ENCODE measurements at places on chromosomes 6 and 20.

- DNase-seq, result peak; percentile 74
Measured at GRCh38 chr6:53326372-53327016, 22.3 kb downstream of the ELOVL5 start.

DNA sequence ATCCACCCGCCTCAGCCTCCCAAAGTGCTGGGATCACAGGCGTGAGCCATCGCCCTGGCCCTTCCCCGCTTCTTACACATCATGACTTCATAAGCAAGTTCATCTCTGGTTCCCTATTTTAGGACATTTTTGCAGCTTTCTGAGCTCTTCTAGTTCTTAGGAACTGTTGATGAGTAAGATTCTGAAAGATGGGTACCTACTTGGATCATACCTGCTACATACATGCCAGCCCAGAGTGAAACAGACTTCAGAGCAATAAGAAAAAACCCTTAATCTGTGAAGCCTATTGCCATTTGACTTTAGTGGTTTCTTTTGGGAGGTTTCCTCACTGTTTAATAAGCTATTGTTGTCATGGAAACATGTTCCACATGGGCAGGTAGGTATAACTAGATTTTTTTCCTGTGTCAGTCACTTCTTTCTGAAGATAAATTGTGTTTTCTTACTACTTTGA lies 27.9 kb upstream of the TMEM217 start:
- no peak for DNase-seq

GRCh38 chr6:42042108-42042507 lies 8.2 kb upstream of the TAF8 start:
- DNase-seq, result no peak

DNA sequence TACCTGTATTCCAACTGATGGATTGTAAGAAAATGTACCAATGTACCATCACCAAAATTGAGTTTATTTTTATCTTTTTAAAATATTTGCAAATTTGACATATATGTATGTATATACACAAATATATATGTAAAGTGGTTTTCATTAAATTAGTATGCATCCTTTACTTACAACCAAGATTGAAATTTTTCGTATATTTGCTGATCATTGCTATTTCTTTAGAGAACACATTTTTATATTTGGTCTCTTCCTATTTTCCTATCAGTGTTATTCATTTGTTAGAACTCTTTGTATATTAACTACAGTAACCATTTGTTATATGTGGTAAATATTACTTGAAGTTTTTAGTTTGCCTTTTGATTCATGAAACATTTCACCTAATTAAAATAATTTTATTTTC lies 74.2 kb downstream of the MTFR2 start:
- DNase-seq, result no peak

GRCh38 chr6:92714346-92714745 lies 705.0 kb downstream of the EPHA7 start:
- no peak for DNase-seq

- DNase-seq, result no peak
Measured at GRCh38 chr6:133348846-133349245, 107.7 kb downstream of the EYA4 start.

GRCh38 chr6:24931296-24931695 lies 4.5 kb downstream of the RIPOR2 start:
- no peak for DNase-seq

- DNase-seq, result no peak
Measured at GRCh38 chr6:144365271-144365670, 80.1 kb downstream of the UTRN start.

DNA sequence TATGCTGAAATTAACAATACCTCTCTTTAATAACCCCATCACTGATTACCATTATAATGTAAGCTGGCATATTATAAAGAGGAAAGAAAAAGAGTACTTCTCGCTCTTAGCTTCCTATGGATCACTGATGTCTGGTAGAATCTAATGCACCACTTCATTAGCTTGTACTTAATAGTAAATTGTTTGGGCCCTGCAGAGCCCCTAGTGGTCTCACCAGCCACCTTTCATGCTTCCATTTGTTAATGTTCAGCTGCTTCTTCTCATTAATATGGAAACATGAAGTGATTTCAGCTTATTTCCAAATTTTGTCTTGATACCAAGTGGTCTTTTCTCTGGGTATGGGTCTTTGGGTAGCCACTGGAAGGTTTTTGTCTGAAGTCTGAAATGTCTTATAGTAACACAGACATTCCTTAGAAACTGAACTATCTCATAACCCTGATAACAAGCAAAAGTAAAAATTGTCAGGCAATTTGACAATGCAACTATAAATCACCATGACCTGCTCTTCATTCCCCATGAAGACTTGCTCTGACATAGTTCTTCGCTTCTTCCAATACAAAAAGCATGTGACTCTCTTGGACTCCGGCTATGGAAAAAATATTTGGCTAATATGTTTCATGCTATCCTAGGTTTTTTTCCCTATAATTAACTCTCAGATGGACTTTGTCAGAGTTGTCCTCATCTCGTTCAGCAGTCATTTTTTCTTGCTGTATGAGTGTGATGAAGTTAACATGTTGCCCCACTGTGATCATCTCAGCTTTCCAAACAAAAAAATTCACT lies 395.8 kb upstream of the MARCKS start:
- DNase-seq, result peak; percentile 11

DNA sequence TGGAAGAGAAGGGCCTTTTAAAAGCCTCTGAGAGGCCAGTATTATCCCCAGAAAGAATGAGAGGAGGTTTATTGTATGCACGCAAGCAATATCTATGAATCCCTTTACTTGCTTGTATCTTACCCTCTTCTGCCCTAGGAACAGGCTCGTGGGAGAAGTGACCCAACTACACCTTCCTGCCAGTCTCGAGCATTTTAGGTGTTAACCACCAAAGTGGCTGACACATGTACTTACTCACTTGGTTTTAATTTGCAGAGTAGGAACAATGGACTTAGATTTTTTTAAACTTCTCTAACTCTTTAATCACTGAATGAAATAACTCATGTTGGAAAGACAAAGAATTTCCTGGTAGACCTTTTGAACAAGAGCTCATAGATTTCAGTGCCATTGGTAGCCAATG lies 296.9 kb downstream of the PLCB1 start:
- DNase-seq, result no peak

GRCh38 chr6:11126876-11127275 lies 15.4 kb upstream of the ERVFRD-1 start:
- no peak for DNase-seq

- peak; percentile 75 for DNase-seq
Measured at GRCh38 chr20:59525500-59526241, 78.7 kb upstream of the PHACTR3 start.

DNA sequence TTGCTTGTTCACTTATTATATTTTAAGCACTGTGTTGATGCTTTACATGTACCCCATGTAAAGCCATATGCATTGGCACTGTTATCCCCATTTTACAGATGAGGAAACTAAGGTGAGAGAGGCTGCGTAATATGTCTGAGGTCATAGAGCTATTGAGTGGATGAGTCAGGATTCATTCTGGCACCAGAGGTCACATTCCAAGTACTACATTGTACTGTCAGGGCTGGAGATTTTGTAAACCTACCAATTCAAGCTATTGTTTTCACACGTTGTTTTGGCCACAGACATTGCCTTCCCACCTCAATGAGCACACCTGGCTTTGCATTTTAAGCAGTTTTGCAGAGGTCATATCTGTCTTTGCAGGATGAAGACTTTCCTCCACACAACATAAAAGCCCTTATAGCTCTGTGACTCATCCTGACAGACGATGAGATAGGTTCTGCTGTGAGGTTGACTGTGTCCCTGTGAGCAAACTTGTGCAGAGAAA lies 33.2 kb downstream of the ANKS1A start:
- DNase-seq, result no peak

GRCh38 chr6:99833034-99833433 lies 161.0 kb downstream of the MCHR2 start:
- no peak for DNase-seq

- peak; percentile 24 for DNase-seq
Measured at GRCh38 chr20:20712004-20712473, 405 bp downstream of the RALGAPA2 start.

- DNase-seq, result no peak
Measured at GRCh38 chr20:2042400-2042799, 48.5 kb upstream of the PDYN start.

- no peak for DNase-seq
Measured at GRCh38 chr20:60262967-60263603, 304.9 kb downstream of the CDH26 start.

GRCh38 chr6:132298344-132298949 lies 102.8 kb downstream of the MOXD1 start:
- peak; percentile 19 for DNase-seq

DNA sequence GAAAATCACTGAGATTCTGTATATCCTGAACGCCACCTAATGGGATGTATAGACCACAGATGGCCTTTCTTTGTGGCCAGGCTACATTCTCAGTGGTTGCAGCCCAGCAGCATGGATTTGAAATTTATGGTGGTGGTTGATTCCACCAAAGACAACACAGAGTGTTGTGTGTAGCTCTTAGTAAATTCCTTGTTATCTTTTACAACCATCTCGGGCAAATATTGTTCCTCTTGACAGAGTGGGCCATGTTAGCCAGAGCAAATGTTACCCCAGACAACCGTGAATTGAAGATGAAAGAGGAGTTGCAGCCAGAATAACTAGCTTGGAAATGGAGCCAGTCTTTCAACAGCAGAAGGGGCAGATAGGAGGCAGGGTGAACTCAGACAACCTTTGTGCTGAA lies 39.5 kb downstream of the SLC24A3 start:
- no peak for DNase-seq

GRCh38 chr20:63538204-63539091 lies 1.3 kb upstream of the PTK6 start:
- DNase-seq, result no peak

GRCh38 chr6:126535138-126535537 lies 195.2 kb downstream of the CENPW start:
- no peak for DNase-seq

GRCh38 chr6:138290423-138290962 lies 72.2 kb upstream of the PBOV1 start:
- DNase-seq, result no peak

DNA sequence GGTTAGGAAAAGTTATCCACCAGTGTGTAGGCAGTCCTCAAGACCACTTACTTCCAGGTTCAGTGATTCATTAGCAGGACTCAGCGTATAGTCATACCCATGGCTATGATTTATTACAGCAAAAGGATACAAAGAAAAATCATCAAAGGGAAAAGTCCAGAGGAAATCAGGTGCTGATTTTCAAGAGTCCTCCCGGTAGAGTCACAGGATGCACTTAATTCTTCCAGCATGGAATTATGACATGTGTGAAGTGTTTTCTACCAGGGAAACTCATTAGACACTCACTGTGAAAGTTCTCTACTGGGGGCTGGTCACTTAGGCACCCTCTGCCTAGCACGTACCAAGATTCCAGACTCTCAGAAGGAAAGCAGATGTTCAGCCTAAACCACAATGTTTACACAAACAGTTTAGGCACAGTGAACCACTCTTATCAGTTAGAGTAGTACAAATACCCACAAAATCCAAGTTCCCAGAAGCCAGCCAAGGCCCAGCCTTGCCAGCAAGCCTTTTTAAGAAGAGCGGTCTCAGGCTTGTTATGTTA lies 10.2 kb downstream of the WFDC3 start:
- DNase-seq, result no peak

DNA sequence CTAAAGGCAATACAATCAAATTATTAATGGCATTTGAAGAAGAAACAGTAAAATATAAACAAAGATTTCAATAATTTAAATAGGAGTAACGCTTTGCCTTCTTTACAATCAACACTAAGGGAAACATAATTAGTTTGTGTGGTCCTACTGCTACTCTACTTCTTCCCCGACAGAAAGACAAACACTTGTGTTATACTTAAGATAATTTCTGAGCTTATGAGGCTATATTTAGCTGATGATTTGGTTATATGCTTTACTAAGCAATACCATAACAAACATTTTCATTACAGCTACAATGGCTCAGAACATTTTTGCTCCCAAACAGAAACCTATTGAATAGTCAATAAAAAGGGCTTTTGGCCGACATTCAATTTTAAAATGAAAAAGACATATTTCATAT lies 1217.2 kb upstream of the GJE1 start:
- no peak for DNase-seq

DNA sequence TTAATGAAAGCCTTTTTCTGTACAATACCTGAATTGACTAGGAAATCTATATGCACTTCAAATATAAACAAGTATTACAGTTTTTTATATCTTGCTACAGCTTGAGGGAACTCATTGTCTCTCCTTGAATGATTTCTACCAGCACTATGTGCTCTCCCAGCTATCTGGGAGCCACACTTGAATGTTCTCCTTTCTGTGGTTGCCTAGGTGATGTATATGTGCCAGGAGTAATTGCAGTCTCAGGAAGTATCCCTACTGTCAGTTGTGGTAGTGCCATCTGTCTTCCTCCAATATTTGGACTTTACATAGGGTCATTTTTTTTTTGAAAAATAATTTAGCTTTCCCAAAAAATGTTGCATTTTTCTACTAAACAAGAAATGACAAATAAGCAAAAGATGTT lies 288.0 kb upstream of the PLCB4 start:
- peak; percentile 89 for DNase-seq

- no peak for DNase-seq
Measured at GRCh38 chr6:18347866-18348265, 39.3 kb upstream of the RNF144B start.

- no peak for DNase-seq
Measured at GRCh38 chr6:168002804-168003203, 5.3 kb downstream of the KIF25 start.

GRCh38 chr6:52233005-52233404 lies 11.3 kb downstream of the IL17F start:
- no peak for DNase-seq

- no peak for DNase-seq
Measured at GRCh38 chr6:135750081-135750480, 101.4 kb upstream of the PDE7B start.

DNA sequence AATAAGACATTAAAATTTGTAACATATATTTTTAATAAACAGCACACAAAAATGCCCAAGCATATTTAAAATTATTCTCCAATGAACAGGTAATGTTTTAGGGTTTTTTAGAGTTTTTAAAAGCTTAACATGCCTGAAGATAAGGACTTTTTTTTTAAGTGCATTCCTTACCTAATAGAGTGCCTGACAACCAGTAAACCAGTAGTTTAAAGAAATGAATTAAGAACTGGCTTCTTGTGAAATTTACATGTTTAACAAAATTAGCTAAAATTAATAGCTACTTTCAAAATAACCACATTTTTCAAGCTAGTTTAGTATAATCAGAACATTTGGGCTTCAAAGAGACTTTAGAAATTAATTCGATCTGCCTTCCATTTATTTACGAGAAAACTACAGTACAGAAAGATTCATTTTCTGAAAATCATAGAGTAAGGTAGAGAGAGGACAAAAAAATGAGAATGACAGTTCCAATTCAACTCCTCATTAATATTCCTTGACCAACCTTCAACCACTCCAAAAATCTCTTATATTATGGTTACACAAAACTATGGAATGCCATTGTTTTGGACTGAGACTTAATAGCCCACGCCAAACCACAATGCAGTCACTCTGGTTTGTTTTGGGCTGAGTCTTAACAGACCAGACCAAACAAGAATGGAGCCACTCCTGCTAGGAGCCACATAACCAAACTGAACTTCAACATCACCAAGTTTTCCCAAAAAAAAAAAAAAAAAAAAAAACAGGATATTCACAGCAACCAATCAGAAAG lies 5.7 kb upstream of the PLN start:
- no peak for DNase-seq
